ENCODE measurements at places on chromosomes 11 and 22.

GRCh38 chr11:12430954-12431595 lies 53.7 kb downstream of the PARVA start:
- no peak for DNase-seq

- DNase-seq: no peak
Measured at GRCh38 chr11:64879244-64879900, 951 bp upstream of the EHD1 start.

- DNase-seq: no peak
Measured at GRCh38 chr11:17459236-17459896, 17.3 kb downstream of the ABCC8 start.

DNA sequence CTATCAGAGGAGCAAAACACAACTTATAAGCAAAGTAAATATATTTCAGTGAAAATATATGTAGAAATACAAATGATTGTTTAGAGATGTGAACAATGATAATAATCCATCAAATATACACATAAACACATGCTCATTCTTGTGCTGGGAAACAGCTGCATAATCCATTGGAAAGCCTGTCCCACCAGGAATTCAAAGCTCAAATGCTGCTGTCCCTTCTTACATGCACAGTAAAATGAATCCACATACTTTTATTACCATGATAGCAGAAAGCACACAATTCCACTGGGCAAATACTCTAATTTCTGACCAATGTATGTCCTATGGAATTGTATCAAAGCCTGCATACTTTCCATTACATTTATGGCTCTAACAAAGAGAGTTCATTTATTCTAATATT lies 44.5 kb downstream of the SOX6 start:
- DNase-seq: no peak

DNA sequence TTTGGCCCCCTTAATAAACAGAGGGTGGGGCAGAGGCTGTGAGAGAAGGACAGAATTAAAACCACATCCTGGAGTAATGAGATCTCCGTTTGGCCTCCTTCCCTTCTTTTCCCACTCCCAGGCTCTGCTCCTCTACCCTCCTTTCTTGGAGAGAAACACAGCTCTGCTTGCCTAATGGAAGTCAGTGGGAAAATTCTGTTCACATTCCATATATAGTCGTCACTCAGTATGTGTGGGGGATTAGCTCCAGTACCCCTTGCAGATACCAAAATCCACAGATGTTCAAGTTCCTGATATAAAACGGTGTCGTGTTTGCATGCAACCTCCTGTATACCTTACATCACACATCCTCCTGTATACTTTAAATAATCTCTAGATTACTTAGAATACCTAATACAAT lies 37.6 kb upstream of the THY1 start:
- no peak for DNase-seq

DNA sequence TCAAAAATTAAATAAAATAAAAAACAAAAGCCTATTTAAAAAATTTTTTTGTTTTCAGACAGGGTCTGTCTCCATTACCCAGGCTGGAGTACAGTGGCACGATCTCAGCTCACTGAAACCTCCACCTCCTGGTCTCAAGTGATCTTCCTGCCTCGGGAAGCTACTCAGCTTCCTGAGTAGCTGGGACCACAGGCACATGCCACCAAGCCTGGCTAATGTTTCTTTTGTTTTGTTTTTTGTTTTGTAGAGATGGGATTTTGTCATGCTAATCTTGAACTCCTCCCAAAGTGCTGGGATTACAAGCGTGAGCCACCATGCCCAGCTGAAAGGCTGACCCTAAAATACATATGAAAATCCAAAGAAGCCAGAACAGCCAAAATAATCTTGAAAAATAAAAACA lies 20.4 kb upstream of the L3MBTL2 start:
- no peak for DNase-seq

Data from stimulated activated CD4-positive, alpha-beta T cell treated with anti-CD3 and anti-CD28 coated beads, Interleukin-12 subunit alpha, Interleukin-12 subunit beta, amount 100 ng/mL, for 48 hours (primary cell).